ENCODE measurements at places on chromosomes 13 and 19.

DNA sequence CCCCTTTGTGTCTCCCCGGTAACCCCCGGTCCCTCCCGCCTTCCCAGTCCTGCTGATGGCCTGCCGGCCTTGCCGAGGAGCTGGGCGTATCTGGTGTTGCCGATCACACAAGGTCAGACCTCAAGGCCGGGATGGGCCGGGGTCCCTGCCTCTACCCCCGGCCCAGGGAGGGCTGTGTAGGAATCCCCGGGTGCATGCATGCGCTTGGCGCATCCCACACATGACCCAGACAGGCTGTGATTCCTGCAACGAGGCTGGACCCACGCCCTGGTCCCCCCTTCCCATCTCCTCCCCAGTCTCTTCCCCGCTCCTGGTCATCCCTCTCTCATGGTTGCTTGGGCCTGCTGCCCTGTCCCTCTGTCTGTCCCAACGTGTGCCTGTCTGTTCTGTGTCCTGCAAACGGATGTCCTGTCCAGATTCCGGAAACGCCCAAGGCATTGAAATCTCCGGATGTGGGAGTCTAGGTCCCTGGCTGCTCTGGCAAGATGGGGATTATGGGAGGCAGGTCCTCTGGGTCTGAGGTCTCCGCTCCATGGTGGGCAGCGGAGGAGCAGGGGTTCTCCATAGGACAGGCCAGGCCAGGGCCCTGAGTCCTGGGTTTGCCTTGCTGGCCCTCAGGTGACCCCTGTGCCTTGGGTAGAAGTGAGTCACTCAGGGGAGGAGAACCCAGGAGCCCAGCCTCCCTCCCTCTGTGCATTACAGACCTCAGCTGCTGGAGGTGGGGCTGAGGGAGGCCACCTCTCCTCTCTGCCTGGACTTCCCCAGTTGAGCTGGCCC, 1.6 kb downstream of the PKN1 start:
- no peak for DNase-seq

GRCh38 chr19:42426643-42427042, 545 bp downstream of the LIPE start:
- no peak for DNase-seq

- DNase-seq, result no peak
Observed at GRCh38 chr19:53898636-53899341, 10.3 kb upstream of the CACNG7 start.

GRCh38 chr19:49512970-49513745, 697 bp downstream of the FCGRT start:
- no peak for DNase-seq

GRCh38 chr13:60328073-60328472, 68.9 kb upstream of the TDRD3 start:
- DNase-seq, result no peak

DNA sequence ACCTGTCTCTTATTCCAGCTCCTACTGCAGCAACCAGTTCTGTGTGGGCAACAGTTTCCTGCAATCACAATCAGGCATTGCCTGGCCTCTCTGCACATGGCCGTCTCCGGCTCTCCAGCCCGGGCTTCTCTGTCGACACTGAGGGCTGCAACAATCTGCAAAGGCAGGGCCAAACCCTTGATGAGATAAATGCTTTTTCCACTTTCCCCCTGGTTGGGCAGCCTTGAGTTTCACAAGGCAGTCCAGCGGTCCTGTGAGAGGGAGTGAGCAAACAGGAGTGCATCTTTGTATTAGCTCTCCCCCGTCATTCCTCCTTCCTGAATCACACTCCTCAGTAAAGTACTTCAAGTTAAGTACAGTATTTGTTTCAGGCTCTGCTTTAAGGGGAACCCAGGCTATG, 40.7 kb upstream of the VWA8 start:
- no peak for DNase-seq

- no peak for DNase-seq
Observed at GRCh38 chr13:42906257-42906656, 85.8 kb downstream of the EPSTI1 start.

GRCh38 chr13:86976521-86977324, 694.4 kb upstream of the SLITRK5 start:
- no peak for DNase-seq

DNA sequence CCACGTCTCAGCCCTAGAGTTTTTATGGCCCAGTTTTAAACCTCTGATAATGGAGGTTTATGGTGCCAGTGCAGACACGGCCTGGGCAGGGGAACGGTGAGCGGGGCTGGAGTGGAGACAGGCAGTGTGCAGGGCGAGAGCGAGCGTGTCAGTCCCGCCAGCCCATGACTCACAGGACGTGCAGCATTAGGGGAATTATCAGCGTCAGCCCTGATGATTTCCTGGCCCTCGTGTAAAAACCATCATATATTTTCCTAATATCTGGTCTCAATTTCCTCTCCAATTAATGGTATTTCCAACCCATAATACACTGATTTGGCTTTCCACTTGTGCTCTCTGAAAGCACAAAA, 104.6 kb upstream of the VSTM2B start:
- no peak for DNase-seq

DNA sequence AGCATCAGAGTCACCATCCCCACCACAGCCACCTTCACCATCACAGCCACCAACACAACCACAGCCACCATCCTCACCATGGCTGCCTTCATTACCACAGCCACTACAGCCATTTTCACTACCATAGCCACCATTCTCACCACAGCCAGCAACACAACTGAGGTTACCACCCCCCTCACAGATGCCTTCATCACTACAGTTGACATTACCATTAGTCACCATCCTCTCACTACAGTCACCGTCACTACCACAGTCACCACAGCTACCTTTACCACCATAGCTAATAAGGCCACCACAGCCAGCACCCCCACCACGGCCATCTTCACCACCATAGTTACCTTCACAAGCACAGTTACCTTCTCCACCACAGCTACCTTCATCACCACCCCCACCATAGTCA, 269.6 kb downstream of the DNAJC15 start:
- DNase-seq, result no peak

DNA sequence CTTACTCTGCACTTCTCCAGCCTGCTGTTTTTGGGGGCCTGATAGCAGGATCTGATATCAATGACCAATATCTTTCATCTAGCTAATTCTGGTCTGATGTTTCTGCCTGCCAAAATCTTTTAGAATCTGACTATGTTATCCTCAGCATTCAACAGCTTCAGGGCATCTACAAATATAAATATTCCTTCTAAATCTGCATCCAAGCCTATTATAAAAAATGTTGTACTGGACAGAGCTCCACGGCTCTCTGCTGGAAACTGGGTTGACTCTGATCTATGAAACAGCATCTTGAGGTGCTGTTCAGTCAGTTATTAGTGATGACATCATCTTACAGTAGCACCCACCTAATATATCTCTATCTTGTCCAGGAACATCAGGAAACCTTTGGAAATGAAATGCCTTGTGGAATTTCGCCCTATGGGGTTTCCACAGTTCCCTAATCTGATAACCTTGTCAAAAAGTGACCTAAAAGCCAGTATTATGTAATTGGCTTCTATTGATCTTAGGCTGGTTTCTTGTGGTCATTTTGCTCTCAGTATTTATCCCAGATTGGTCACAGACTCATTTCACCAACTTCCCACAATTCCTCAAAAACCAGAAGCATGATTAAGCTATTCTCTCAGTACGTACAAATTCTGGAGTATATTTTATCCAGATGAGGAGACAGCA, 33.0 kb downstream of the ERICH6B start:
- no peak for DNase-seq

DNA sequence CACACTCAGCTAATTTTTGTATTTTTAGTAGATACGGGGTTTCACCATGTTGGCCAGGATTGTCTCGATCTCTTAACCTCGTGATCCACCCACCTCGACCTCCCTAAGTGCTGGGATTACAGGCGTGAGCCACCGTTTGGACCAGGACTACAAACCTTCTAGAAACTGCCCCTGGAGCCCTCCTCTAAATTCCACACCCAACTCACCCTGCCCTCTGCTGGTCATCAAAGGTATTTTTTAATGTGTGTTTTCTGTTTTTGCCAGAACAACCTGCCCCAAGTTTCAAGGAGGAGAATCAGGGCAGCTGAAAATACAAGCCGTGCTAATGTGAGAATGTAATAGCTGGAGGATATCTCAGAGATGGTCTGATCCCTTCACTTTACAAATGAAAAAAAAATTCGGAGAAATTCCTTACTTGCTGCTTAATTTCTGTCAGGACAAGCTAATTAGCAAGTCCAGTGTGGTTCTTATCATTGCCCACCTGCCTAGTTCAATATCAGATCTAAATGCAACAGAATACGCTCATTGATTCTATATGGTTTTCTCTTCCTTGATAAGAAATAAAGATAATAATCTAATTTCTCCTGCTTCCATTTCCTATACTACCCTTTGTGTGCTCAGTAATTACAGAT, 4.1 kb downstream of the ATP8A2 start:
- DNase-seq, result peak; percentile 6

- no peak for DNase-seq
Observed at GRCh38 chr19:1746401-1747284, 6.7 kb upstream of the ONECUT3 start.

- no peak for DNase-seq
Observed at GRCh38 chr19:41915021-41915775, 13.1 kb downstream of the ERFL start.

DNA sequence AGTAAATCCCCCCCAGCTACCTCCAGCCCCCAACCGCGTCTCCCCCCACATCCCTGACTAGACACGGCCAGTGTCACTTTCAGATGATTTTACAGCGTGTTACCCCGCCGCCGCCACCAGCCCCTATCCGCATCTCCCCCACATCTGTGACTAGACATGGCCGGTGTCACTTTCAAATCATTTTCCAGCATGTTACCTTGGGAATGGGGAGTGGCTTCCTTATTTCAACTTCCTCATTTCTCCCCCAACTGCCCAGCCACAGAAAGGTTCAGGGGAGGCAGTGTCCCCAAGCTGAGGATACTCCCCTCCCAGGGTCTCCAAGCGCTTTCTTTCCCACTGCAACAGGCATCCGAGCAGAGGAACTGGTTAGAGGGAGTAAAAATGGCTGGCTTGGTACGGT, 18.4 kb downstream of the ADGRL1 start:
- no peak for DNase-seq

DNA sequence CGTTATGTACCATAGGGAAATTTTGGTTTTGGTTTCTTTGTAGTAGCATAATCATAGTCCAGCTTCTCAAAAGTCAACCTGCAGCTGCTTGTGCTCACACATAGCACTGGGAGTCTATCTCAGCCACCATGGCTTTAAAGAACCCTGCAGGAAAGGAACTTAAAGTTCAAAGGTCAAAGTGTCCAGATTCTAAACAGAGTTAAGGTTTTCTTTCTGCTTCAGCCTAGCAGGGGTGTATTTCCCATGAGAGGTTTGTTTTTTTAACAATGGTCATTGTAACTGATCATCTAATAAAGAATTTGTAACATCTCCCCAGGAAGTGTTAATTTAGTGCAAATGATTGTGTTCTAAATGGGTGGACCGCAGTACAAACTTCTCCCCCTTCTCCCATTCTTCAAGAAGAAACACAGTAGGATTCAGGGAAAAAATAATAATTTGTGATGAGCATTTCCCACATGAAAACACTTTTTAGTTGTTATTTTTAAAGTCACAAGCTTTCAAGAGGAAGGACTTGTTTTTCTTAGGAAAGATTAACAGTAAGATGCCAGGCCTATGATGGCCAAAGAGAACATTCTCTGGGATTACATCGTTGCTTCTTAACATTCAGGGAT, 168.0 kb downstream of the EFNB2 start:
- DNase-seq, result no peak

- no peak for DNase-seq
Observed at GRCh38 chr13:94513026-94513425, 33.5 kb upstream of the DCT start.

DNA sequence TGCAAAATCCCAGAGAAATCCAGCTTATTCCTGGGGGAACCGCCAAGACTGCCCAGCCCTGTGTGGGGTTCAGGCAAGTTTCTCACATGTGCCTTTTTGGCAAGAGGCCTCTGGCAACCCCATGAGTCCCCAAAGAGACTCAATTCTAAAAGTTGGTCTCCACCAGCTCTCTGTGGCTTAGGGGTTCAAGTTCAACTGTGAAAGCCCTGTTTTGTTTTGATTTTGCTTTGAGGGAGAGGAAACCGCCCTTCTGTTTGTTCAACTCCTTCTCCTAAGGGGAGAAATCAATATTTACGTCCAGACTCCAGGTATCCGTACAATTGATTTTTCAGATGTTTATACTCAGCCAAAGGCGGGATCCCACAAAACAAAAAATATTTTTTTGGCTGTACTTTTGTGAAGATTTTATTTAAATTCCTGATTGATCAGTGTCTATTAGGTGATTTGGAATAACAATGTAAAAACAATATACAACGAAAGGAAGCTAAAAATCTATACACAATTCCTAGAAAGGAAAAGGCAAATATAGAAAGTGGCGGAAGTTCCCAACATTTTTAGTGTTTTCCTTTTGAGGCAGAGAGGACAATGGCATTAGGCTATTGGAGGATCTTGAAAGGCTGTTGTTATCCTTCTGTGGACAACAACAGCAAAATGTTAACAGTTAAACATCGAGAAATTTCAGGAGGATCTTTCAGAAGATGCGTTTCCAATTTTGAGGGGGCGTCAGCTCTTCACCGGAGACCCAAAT, 583 bp upstream of the LDLR start:
- DNase-seq, result no peak

- DNase-seq, result no peak
Observed at GRCh38 chr13:80962855-80963254, 621.9 kb upstream of the SPRY2 start.

DNA sequence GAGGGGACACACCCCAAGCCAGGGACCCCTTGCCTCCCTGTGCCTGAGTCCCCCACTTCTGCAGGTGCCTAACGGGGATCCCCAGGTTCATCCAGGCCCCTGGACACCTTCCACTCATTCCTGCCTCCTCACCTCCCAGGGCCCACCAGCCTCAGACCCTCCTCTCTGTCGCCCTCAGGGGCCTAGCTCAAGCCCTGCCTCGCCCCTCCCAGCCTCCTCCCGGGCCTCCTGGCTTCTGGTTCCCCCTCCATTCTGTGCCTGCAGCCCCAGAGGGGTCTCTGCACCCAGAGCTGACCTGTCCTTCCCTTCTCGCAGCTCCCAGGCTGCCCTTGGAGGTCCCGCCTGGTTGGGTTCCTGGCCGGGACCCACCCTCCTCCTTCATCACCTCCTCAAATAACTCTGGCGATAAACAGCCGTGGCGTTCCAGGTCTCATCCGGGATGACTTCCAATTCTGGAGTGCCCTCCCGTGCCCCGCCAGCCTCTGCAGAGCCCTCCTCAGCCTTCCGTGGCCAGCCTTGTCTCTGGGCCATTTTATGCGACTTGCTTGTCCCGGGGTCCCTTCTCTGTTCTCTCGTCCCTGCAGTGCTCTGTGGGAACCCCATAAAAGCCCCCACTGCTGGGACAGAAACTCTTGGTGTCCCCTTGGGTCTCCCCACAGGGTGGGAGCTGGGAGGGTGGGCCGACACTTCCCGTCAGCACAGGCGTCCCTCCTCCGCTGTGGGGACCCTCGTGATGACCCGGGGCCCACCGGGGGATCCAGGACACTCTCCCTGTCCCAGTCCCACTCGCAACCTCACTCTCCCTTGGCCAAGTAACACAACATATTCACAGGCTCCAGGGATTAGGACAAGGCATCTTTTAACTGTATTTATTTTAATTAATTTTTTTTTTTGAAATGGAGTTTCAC, 9.2 kb downstream of the JOSD2 start:
- DNase-seq, result no peak
